ENCODE measurements at places on chromosomes 3 and 15.
A peak's percentile ranks its signal among the peaks of the same experiment; 100 is the strongest.

DNA sequence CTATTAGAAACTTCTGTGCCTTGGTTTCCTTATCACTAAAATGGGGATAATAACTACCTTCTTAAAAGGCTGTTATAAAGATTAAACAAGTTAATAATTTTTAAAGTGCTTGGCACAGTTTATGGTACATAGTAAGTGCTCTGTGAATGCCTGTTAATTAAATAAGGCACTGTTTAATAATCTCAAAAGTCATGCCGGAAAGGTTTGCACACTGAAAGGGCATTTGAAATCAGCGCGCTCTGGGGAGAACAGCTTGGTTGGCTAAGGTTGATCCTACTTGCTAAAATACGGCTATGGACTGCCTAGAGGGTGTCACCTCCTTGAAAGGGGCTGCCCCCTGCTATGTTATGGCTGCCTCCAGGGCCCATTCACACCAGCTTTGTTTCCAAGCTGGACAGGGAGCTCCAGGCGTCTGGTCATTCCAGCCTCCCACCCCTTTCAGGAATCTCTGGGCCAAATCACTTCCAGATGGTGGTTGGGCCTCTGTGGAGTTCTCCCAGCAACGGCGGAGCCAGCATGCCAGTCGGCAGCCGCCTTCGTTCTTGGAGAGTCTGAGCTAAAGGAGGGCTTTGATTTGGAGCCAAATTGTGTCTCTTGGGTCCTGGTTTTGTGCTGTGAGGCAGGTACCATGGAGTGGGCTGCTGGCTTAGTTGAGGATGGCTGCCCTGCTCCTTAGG, 5.9 kb downstream of the FLNB start:
- DNase-seq = no peak

- peak; percentile 58 for DNase-seq
Measured at GRCh38 chr3:139718415-139718814, 40.6 kb upstream of the NMNAT3 start.

- DNase-seq = peak; percentile 51
Measured at GRCh38 chr3:13648060-13649001, 99.4 kb downstream of the FBLN2 start.

DNA sequence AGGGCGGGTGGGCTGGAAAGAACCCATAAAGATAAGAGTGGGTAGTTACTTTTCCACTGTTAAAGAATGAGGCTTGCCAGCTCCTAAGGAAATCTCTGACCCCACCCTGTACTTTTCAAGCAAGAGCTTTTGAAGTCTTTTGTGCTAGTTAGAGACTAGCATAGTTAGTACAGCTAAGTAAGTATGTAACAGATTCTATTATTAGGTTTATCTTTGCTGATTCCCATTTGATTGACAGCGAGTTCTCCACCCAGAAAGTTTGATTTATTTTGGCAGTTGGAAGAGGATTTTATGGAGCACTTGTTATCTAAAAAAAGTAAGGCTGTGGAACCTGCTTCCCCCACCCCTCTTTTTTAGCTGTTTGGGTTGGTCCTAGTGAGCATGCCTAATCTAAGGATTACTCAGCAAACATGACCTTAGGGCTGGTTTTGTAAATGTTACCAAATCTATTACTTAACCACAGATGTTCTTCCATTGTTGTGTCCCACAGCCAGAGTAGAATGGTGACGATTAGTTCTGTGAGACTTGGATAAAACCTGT, 57.6 kb downstream of the FNDC3B start:
- DNase-seq = no peak

Measured in NCI-H1694 (cell line).